ENCODE measurements at places on chromosomes 11 and 22. TPM values are rescaled to one million over a fixed set of nuclear protein-coding genes. Genes with fewer than 3 reads are reported as not detected.

Gene KRTAP5-6
- total RNA-seq: not detected

DNA sequence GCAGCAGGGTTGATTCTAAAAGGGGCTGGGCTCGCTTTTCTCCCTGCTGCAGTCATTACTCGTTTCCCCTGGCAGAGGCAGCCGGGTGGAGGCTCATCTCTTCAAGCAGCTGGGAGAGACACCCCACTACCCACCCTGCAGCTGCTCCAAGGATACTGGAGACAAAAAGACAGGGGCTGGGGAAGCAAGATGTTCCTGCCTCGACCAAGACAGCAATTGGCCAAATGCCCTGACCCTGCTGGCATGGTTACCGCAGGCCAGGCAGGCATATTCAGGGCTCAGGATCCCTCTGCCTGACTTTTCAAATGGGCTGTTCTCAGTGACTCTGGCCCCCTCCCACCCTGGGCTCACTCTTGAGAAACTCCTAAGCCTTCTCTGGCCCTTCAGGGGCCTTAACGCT lies 6.8 kb upstream of the RGL4 start:
- DNase-seq: no peak

GRCh38 chr11:104214517-104214916 lies 50.6 kb upstream of the PDGFD start:
- no peak for DNase-seq

Gene TST
- total RNA-seq: 19.4 TPM

Gene PATE2
- 0.53 TPM for total RNA-seq

Gene GNAZ
- total RNA-seq: 5.4 TPM

GRCh38 chr11:118380571-118380970 lies 20.8 kb upstream of the ATP5MG start:
- no peak for DNase-seq

Gene OR51B4
- 2.0 TPM for total RNA-seq

Measured in urinary bladder (tissue), 4 donors.